ENCODE measurements at places on chromosomes 4 and X. TPM values are rescaled to one million over a fixed set of nuclear protein-coding genes. Genes with fewer than 3 reads are reported as not detected.
A peak's percentile ranks its signal among the peaks of the same experiment; 100 is the strongest.

Gene GPR50
- total RNA-seq = not detected

Gene SLC10A7
- 18.7 TPM for total RNA-seq

Gene HPSE
- 4.7 TPM for total RNA-seq

Gene SERTM2
- 0.09 TPM for total RNA-seq

Gene CT45A9
- total RNA-seq = not detected

Gene ARHGAP36
- total RNA-seq = not detected

Gene TSPAN7
- 10.1 TPM for total RNA-seq

Gene WNK3
- 11.9 TPM for total RNA-seq

Gene SPACA5
- not detected for total RNA-seq

Gene FGB
- 11,744 TPM for total RNA-seq

Gene OTC
- 67.9 TPM for total RNA-seq

Gene GAGE1
- not detected for total RNA-seq

Gene VEGFC
- total RNA-seq = 0.65 TPM

Gene CORIN
- total RNA-seq = 0.17 TPM

Gene CT45A6
- total RNA-seq = not detected

- no peak for DNase-seq
- no peaks in the 10 kb centered on the region for H3K4me1 ChIP-seq
- H3K4me3 ChIP-seq = no peak overlapping the region
- H3K27ac ChIP-seq = no peak overlapping the region
These were observed 167.0 kb upstream of the RPL34 start for GRCh38 chr4:108453366-108453765.

GRCh38 chr4:1365271-1366178, 18.5 kb downstream of the UVSSA start:
- no peak for DNase-seq
- no peak overlapping the region for H3K27ac ChIP-seq
- H3K4me1 ChIP-seq = peaks cover 15% of the 10 kb centered on the region
- no peak overlapping the region for H3K4me3 ChIP-seq
- no peaks in the 10 kb centered on the region for H3K27me3 ChIP-seq
- H3K36me3 ChIP-seq = no peaks in the 10 kb centered on the region

GRCh38 chr4:45568694-45569093, 555.2 kb downstream of the GABRG1 start:
- H3K27ac ChIP-seq = no peak overlapping the region
- H3K4me3 ChIP-seq = no peak overlapping the region
- no peaks in the 10 kb centered on the region for H3K4me1 ChIP-seq
- no peaks in the 10 kb centered on the region for H3K36me3 ChIP-seq

- no peaks in the 10 kb centered on the region for H3K27me3 ChIP-seq
- peak overlapping the region; percentile 15 for H3K27ac ChIP-seq
- no peak for DNase-seq
- H3K4me1 ChIP-seq = peaks cover 27% of the 10 kb centered on the region
These were observed 12.1 kb upstream of the ETNPPL start for GRCh38 chr4:108774809-108775530.

GRCh38 chr4:75605928-75606327, 24.4 kb downstream of the CDKL2 start:
- H3K4me3 ChIP-seq = no peak overlapping the region
- H3K27ac ChIP-seq = no peak overlapping the region
- DNase-seq = no peak
- H3K27me3 ChIP-seq = no peaks in the 10 kb centered on the region
- H3K4me1 ChIP-seq = no peaks in the 10 kb centered on the region

- no peaks in the 10 kb centered on the region for H3K4me1 ChIP-seq
- no peak overlapping the region for H3K27ac ChIP-seq
- no peak overlapping the region for H3K4me3 ChIP-seq
- DNase-seq = no peak
- H3K36me3 ChIP-seq = no peaks in the 10 kb centered on the region
- H3K27me3 ChIP-seq = no peaks in the 10 kb centered on the region
These were observed 66.4 kb upstream of the BANK1 start for GRCh38 chr4:101724093-101724492.

DNA sequence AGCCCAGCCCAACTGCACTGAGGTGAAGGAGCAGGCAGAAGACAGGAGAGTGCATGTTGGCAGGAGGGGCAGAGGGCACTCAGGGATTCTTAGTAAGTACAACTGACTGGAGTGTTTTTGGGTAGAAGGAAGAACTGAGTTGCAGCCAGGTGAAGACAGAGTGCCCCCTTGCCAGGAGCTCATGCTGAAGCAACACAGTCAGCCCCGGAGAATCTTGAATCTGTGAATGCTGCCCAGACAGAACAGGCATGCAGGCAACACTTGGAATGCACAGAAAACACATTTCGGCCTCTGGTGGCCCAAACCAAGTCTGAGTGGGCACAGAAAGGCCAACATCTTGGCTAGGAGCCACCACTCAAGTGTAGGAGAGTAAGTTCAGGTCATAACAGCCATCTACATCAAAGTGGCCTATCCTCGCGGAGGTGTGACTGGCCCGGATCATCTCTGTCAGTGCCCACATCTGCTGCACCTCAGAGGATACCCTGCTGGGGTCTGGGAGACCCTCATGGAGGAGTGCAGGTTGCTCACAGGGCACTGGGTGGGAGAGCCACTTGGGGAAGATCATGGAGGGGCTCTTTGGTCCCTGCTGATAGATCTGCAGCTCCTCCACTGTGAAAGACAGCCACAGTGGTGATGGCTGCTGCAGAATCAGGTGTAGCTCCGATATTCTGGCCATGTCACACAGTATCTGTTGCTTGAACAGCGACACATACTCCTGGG, 40.4 kb downstream of the USP11 start:
- no peak for DNase-seq
- H3K27ac ChIP-seq = no peak overlapping the region
- no peaks in the 10 kb centered on the region for H3K4me1 ChIP-seq
- H3K4me3 ChIP-seq = no peak overlapping the region

GRCh38 chr4:123651066-123651465, 254.5 kb downstream of the SPRY1 start:
- no peak overlapping the region for H3K27ac ChIP-seq
- peaks cover 9% of the 10 kb centered on the region for H3K4me1 ChIP-seq
- H3K4me3 ChIP-seq = no peak overlapping the region
- no peaks in the 10 kb centered on the region for H3K27me3 ChIP-seq
- DNase-seq = no peak

GRCh38 chr4:53990641-53991040, 73.8 kb downstream of the CHIC2 start:
- no peak for DNase-seq
- no peak overlapping the region for H3K27ac ChIP-seq
- no peaks in the 10 kb centered on the region for H3K4me1 ChIP-seq
- H3K4me3 ChIP-seq = no peak overlapping the region

DNA sequence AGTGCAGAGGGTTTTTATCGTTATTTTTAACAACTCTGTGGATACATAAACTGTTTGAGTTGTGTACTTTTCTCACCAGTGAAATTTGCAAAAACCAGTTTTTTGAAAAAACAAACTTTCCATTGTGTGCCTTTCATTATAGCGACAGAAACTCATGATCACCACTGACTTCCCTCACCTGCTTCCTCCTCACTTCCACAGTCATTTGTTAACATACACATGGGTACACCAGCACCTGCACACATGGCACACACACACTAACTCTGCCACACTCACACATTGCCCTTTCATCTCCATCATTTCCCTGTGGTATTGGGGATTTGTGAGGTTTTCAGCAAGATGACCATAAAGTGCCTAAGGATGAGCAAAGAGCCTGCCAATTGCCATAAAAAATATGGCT, 20.6 kb downstream of the CLDN22 start:
- no peaks in the 10 kb centered on the region for H3K27me3 ChIP-seq
- H3K27ac ChIP-seq = no peak overlapping the region
- H3K4me3 ChIP-seq = no peak overlapping the region

GRCh38 chr4:60726779-60727178, 473.3 kb upstream of the ADGRL3 start:
- H3K27me3 ChIP-seq = no peaks in the 10 kb centered on the region
- H3K4me3 ChIP-seq = no peak overlapping the region
- H3K36me3 ChIP-seq = no peaks in the 10 kb centered on the region

- no peaks in the 10 kb centered on the region for H3K36me3 ChIP-seq
- H3K27ac ChIP-seq = no peak overlapping the region
- H3K4me3 ChIP-seq = no peak overlapping the region
- H3K4me1 ChIP-seq = no peaks in the 10 kb centered on the region
- no peaks in the 10 kb centered on the region for H3K27me3 ChIP-seq
- DNase-seq = no peak
These were observed 1973.6 kb upstream of the AGA start for GRCh38 chr4:179415847-179416223.

- no peak overlapping the region for H3K27ac ChIP-seq
- no peaks in the 10 kb centered on the region for H3K4me1 ChIP-seq
- no peaks in the 10 kb centered on the region for H3K27me3 ChIP-seq
- no peak overlapping the region for H3K4me3 ChIP-seq
- H3K36me3 ChIP-seq = no peaks in the 10 kb centered on the region
- no peak for DNase-seq
These were observed 99.5 kb downstream of the PPP2R2C start for GRCh38 chr4:6372649-6373525.

- no peak overlapping the region for H3K27ac ChIP-seq
- H3K27me3 ChIP-seq = no peaks in the 10 kb centered on the region
- H3K36me3 ChIP-seq = no peaks in the 10 kb centered on the region
- H3K4me1 ChIP-seq = no peaks in the 10 kb centered on the region
- no peak overlapping the region for H3K4me3 ChIP-seq
- DNase-seq = no peak
These were observed 51.6 kb downstream of the CT47B1 start for GRCh38 chrX:120824021-120824420.

- peak; percentile 80 for DNase-seq
- H3K36me3 ChIP-seq = no peaks in the 10 kb centered on the region
- no peaks in the 10 kb centered on the region for H3K27me3 ChIP-seq
- H3K4me3 ChIP-seq = peak overlapping the region; percentile 71
These were observed 632 bp downstream of the PLP2 start for GRCh38 chrX:49172280-49172780.

DNA sequence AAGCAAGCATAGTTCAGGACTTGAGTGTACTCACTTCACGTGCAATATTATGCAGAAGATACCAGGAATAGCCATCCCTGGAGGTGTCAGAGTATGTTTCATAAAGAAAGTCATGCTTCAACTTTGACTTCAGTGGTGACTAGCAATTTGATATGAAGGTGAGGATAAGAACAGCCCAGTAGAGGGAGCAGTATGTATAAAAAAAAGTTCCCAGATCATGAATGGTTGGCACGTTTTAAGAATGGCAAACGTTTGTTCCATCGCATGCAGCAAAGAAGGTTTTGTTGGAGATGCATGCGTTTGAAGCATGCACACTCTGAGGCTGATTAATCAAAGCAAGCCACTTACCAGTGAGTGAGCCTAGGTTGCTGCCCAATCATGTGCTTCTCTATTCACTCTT, 33.5 kb upstream of the SLITRK4 start:
- H3K4me3 ChIP-seq = no peak overlapping the region
- H3K27ac ChIP-seq = no peak overlapping the region
- no peak for DNase-seq
- H3K36me3 ChIP-seq = no peaks in the 10 kb centered on the region
- H3K4me1 ChIP-seq = no peaks in the 10 kb centered on the region

DNA sequence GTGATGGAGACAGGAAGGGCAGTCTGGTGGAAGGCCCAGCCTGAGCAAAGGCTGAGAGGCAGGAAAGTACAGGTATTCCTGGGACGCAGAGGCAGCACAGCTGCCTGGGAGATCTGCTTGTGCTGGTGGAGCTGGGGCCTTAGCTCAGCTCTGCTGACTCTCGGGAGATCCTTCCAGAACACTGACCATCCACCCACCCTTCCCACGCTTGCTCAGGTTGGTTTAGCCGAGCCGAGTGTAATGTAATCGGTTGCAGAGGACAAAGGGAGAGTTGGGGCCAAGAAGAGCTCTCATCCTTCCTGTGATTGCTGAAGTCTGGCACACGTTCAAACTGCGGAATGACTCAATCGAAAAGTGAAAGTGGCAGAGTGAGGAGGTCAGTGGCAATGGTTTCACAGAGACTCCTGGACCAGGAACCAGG, 43.1 kb upstream of the GPR78 start:
- DNase-seq = no peak
- no peak overlapping the region for H3K4me3 ChIP-seq
- H3K4me1 ChIP-seq = peaks cover 7% of the 10 kb centered on the region
- no peaks in the 10 kb centered on the region for H3K36me3 ChIP-seq
- H3K27me3 ChIP-seq = no peaks in the 10 kb centered on the region

DNA sequence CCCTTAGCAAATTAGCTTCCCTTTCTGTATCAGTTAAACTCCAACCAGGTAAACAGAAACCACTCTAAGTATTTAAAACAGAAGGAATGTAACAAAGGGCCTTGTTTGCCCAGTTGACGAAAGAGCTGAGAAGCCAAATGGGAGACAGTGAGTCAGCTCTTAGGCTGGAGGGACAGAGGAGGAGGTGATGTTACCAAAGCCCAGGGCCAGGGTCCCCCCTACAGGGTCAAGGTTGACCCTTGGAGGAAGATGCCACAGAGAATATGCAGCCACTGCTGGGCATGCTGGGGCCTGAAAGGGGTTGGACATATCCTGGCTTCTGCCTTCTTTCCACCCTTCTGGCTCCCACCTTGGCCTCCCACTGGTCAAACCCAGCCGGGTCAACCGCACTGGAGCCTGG, 38.3 kb upstream of the LGI2 start:
- no peaks in the 10 kb centered on the region for H3K4me1 ChIP-seq
- no peak for DNase-seq
- H3K36me3 ChIP-seq = no peaks in the 10 kb centered on the region
- H3K27me3 ChIP-seq = peaks cover 4% of the 10 kb centered on the region
- no peak overlapping the region for H3K4me3 ChIP-seq
- H3K27ac ChIP-seq = no peak overlapping the region

DNA sequence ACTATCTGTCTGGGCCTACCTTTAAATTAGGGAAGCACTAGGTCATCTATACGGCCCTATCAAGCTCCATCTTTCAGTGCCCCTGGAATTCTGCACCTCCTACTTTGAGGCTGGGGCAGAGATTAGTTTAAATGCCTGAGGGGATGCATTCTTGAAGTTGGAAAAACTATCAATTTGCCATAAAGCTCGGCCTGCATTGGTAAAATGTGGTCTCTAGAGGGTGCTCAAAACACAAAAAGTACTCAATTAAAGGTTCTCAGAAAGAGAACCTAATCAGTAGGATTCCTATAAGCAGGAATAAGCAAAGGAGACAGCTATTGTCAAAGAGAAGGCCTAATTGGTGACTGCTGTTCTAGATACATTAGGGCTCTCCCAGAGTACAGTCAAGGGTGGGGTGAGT, 111.7 kb downstream of the AMER1 start:
- no peak overlapping the region for H3K27ac ChIP-seq
- H3K4me3 ChIP-seq = no peak overlapping the region
- H3K27me3 ChIP-seq = no peaks in the 10 kb centered on the region
- H3K4me1 ChIP-seq = no peaks in the 10 kb centered on the region
- DNase-seq = no peak
- no peaks in the 10 kb centered on the region for H3K36me3 ChIP-seq

Data from liver (tissue), 10 donors.